NCI-H774 (cell line): ENCODE measurements at places on chromosomes 7 and 10.

GRCh38 chr7:55432939-55433784 is 68.0 kb downstream of the LANCL2 start:
- peak; percentile 29 for DNase-seq

DNA sequence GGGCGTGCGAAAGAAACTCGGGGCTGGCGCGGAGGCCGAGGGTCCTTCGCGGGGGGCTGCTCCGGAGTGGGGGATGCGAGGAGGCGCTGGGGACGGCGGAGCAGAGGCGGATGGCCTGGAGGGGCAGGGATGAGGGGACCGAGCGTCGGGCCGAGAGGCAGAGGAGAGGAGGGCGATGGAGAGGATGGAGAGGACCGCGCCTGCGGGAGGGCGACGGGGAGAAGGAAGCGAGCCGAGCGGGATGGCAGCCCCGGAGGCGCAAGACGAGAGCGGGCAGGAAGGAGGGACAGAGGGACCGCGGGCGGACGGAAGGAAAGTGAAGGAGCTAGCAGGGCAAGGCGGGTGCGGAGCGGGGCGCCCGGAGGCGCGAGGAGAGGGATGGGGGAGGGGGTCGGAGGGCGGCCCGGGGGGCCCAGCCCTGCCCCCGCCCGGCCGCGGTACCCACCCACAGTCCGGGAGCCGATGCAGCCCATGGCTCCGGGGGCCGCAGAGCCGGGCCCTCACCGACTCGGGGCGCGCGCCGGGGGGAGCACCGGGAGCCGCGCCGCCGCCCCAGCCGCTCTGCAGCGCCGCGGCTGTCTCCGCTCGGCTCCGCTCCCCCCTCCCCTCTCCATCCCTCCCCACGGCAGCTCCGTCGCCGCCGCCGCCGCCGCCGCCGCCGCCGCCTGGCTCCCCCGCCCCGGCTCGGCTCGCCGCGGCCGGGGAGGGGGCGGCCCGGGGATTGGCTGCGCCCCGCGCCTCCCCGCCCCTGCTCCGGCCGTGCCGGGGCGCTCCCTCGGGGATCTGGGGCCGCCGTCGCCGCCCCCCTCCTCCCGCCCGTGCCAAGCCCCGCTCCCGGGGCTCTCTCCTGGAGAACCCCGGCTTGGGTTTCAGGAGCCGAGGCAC is at the start of gene FAM131B:
FAM131B (minus strand) TSS at position 583 of the 885 bp plus-strand sequence; CDS start at position 473, 110 bp downstream.
- DNase-seq: no peak

DNA sequence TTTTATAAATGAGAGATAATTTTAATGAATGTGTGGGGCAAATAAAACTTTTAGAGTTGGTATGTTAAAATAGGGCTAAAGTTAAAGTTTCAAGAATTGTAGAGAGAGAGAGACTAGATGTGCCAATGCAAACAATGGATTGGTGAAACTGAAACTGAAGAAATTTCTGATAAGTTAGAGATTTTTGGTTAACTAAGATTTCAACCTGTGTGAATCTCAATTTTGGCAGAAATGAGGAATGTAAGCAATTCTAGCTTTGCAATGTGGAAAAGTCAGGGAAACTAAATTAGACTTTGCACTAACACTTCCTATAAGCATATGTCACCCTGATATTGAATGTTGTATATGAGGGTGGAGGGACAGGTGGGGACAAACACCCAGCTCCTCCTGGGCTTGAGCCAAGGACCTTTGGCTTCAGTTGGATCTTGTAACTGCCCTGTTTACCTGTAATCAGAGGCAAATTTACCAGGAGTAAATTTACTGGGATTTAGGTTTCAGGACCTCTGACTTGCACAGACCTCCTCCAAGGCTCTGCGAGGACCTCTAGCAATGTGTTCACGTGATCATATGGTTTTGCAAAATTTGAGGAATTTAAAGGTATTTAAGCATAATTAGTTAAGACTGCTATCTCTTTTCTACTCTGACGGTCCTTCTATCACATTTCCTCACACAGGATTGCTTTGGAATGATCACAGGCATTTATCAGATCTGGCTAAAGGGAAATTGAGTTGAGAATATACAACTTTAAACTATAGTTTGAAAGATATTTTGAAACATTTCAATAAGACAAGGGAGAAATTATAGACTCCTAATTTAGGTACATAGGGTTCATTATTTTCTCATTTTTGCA is 33.1 kb upstream of the RPA3 start:
- DNase-seq: no peak

GRCh38 chr10:81179324-81179723 is 641.6 kb downstream of the SH2D4B start:
- no peak for DNase-seq

DNA sequence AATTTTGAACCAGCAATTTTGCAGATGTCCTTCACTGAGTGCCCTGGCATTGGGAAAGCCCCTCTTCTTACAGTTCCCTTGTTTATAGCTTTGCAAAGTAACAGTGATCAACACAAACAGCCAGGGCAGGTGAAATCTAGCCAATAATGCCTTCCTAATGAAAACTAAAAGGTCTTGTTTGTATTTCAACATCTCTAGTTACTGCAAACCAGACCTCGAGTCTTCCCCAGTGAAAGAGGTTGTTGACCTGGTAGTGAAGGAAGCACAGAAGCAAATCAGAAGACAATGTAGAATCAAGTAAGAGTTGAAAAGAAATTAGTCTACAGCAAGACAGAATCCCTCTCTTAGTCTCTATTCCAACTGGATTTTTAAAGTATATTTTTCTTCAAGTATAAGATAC is 231.2 kb downstream of the SNX13 start:
- DNase-seq: no peak

GRCh38 chr7:73890555-73891147 is 29.7 kb downstream of the TMEM270 start:
- no peak for DNase-seq

GRCh38 chr7:134255814-134256213 is 60.9 kb downstream of the SLC35B4 start:
- no peak for DNase-seq

DNA sequence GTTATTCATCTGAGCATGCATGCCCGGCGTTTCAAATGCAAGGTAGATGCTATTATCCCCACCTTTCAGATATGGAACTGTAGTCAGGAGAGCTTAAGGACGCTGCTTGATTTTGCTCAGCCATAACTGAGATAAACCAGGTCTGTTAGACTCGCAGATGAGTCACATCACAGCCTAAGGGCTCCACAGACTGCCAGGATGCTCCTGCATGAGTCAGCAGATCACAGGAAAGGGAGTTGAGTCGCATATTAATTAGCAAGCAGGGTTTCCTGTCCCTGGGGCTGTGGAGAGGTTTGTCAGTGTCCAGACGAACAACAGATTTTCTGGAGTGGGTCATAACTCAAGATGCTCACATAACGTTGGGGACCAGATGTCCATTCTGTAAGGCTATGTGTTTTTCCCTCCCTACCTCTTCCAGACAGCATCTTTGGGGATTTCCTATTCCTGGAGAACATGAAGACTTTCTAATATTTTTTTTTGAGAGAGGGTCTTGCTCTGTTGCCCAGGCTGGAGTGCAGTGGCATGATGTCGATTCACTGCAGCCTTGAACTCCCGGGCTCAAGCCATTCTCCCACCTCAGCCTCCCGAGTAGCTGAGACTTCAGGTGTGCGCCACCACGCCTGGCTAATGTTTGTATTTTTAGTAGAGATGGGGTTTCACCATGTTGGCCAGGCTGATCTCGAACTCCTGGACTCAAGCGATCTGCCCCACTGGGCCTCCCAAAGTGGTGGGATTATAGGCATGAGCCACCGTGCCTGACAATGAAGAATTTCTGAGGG is 36.7 kb downstream of the PFKFB3 start:
- no peak for DNase-seq

DNA sequence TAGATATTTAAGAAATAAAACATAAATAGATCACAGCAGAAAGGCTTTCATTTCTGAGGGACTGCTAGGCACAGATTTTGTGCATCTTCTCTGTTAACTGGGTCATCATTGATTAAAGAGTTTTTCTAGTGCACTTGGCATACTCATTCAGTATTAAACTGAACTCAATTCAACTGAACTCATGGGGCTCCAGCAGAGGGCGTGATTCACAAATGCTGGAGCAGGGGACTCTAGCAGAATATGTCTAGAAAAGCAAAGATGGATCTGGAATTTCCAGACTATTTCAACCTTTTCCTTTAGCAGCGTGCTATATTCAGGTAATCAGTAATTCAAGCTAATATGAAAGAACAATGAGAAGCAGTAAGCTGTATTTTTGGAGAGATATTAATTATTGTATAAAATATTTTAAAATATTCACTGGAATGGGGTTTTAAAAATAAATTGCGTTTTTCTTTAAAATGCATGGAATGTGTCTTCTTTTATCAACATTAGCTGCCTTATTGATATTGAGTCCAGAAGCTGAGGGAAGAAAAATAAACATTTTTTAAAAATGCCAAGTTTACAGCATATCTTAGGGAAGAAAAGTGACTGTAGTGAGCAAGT is 296.8 kb upstream of the CACNA2D1 start:
- peak; percentile 52 for DNase-seq

DNA sequence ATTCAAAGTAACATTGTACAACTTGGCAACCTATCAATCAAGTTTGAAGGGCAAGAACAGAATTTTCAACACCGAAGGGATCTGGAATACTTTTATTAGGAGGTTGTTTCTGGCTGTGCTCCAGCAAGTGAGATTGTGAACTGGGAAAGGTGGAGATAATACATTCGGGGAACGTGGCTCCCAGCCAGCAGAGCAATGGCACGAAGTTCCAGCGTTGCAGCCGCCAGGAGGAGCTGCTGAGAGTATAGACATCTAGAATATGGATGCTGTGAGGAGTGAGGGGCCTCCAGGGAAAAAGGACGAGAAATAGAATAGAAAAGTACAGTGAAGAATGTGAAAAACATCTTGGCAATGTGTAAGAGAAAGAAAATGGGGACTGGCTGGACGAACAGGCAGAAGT is 69.5 kb downstream of the TCERG1L start:
- no peak for DNase-seq

GRCh38 chr10:22658745-22659410 is 55.5 kb downstream of the PIP4K2A start:
- no peak for DNase-seq

DNA sequence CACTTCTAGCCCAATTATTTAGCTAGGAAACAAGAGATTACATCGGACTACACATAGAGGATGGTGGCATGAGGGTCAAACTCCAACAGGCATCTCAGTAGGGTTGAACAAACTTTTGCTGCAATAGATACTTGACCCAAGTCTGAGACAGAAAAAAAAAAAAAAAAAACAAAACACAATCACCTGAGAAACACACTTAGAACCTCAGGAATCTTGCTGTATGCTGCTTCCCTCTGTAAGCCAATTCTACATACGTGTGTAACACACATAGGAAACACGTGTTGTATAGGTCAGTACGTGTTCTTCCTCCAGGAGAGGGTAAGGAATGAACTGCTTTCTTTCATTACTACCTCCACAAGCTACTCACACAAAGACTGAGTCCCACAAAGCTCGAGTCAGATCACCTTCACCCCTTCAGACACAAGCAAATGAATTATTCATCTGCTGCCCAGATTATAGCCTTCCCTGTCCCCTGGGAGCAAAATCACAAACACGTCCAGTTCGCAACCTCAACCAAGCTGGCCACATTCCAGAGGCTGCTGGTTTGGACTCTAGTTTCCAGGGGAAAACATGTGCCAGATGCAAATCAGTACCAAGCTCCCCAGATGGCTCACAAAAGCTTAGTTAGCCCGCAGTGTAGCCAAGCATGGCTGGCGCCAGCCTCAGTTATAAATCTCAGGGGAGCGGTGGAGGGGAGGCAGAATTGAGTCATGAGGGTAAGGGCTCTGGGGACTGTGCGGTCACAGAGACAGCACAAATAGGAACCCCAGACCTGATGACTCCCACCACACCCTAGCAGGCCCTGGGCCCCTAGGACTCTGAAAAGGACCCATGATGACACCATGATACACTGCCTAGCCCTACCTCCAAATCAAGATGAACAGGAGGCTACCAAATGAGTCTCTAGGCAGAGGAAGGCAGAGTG is 15.1 kb downstream of the PSAP start:
- no peak for DNase-seq

GRCh38 chr7:66790196-66790595 is 49.7 kb downstream of the RABGEF1 start:
- DNase-seq: no peak

DNA sequence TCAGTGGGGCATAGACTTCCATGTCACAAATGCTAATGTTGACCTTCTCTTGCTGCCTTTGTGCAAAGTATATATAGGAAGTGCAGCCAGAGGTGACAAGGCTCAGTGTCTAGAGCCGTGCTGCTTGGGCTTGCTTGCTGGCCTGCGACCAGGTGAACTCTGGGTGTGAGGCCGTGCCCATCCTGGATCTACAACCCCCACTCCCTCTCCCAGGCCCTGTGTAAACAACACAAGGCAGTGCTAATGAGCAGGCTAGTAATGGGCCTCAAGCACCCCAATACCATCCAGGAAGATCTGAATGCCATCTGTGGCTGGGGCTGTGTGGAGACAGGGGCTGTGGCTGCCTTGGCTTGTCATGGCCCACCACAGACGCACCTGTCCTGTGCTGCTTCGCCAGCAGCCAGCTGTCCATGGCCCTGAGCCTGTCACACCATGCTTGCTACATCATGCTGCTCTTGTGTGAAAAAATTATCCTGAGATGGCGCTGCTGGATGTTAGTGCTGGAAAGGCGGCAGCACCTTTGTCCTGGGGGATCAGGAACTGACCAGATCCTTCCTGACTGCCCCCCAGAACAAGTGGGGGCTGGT is 107.6 kb upstream of the ZNF92 start:
- DNase-seq: no peak

- DNase-seq: no peak
Measured at GRCh38 chr10:2887391-2888070, 179.8 kb upstream of the PFKP start.

GRCh38 chr7:53521638-53522184 is 486.3 kb downstream of the POM121L12 start:
- DNase-seq: no peak

GRCh38 chr10:1074052-1074747 is 18.0 kb downstream of the WDR37 start:
- no peak for DNase-seq

GRCh38 chr7:93992421-93993110 is 11.6 kb downstream of the BET1 start:
- no peak for DNase-seq

GRCh38 chr7:118153551-118154177 is 30.3 kb upstream of the LSM8 start:
- DNase-seq: peak; percentile 57

- no peak for DNase-seq
Measured at GRCh38 chr10:97673736-97674525, 13.1 kb downstream of the AVPI1 start.

GRCh38 chr7:38190011-38190410 is 12.0 kb downstream of the STARD3NL start:
- DNase-seq: no peak

DNA sequence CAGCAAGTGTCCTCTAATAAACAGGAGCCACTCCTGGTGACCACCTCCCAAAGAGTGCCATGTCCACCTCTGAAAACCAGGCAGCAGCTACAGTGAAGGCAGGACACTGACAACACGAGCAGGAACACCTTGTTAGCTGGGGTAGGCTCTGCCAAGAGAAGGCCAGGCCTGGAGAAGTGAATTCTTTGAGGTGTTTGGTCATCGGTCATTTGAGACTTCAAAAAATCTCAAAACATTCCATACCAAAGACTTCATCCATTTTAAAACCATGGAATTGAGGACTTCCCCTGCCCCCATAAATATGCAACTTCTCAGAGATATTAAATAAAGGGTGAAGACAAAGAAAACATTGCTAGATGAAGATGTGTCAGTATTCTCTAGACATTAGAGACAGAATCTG is 28.4 kb upstream of the OPALIN start:
- no peak for DNase-seq

- peak; percentile 46 for DNase-seq
Measured at GRCh38 chr7:130063036-130063435, 7.3 kb upstream of the KLHDC10 start.

GRCh38 chr7:144818511-144818910 is 17.3 kb downstream of the TPK1 start:
- DNase-seq: no peak
